ENCODE measurements at places on chromosomes 2 and 18.

GRCh38 chr2:110818767-110819481 is 86.6 kb downstream of the ACOXL start:
- no peak for DNase-seq

DNA sequence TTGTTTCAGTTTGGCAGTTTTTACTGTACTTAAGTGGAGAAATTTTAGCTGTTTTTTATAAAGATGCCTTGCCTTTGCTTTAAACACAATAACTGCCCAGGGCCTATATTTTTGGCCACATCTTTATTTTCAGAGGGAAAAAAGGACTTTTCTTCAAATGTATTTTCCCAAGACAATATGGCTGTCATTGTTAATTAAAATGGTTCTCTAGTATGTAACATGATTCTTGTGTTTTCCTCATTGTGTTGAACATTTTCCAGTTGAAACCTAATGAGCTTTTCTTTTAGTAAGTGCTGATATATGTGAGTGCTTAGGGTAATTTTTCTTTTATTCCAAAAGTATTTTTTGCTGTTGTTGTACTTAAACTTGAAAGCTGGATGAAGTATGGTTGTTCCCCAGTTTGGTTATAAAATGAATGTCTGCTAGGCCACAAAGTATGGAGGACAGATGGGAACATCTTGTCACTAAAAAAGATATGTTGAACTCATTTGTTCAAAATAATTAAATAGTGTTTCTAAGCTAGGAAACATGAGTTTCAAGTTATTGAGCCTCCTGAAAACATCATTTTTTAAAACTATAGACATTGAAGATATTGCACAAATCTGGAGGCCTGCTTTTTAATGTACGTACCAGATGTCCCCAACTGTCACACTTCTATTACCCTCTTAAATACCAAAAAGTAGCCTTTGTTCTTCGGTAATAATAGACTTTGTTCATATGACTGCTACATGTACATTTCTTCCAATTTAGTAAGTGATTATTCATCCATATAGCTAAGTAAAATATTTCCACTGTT is 147.5 kb upstream of the DAPL1 start:
- no peak for DNase-seq

- no peak for DNase-seq
Observed at GRCh38 chr18:32920796-32921787, 148.3 kb upstream of the KLHL14 start.

GRCh38 chr18:54736981-54737380 is 91.3 kb upstream of the RAB27B start:
- DNase-seq: no peak

DNA sequence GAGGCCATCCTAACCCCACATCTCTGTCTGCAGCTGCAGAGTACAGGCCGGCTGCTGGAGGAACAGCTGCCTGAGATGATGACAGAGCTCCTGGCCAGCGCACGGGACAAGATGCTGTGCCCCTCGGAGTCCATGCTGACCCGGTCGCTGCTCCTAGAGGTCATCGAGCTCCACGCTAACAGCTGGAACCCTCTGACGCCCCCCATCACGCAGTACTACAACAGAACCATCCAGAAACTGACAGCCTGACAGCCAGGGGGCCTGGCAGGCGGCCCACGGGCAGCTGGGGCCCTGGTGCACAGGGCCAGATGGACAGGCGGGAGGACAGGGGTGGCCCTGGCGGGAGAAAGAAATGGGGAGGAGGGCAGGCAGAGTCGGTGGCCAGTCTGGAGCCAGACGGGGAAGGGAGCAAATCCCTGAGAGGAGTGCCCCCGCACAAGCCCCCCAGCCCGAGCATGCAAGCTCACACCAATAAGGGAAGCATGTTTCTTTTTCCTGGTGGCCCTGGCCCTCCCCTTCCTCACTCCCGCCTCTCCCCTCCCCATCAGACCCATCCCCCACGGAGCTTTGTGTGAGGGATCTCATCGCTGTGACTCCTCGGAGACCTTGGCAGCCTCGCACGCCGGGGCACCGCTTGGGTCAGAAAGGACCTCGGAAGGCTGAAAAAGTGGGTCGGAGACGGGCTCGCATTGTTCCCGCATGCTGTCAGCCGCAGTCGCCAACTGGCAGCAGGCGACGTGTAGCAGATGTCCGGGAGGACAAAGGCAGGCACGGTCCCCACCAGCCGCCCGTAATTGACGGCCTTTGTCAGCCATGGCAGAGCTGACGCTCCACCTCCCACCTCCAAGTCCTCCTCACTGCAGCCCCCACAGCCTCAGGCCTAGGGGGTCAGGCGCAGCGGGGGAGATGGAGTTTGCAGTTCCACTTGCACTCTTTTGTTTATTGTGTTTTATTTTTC is 91.2 kb downstream of the SMAD7 start:
- DNase-seq: no peak

GRCh38 chr2:68784915-68785314 is 50.3 kb downstream of the ARHGAP25 start:
- no peak for DNase-seq

DNA sequence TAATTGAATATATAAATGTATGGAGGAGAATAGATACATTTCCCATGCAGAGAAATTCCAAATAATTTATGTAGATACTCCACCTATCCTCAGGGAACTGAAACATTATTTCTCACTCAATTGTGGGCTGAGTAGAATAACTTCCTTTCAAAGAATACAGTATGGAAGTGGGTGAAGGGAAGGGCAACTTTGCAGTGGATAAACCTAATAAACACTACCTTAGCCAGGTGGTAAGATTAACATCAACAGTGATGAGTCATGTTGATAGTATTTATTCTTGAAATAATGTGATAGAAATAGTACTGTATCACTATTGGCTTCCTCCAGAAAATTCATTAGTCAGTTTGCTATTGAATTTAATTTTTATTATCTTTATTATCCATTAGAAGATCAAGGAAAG is 716.4 kb upstream of the CHAC2 start:
- no peak for DNase-seq

DNA sequence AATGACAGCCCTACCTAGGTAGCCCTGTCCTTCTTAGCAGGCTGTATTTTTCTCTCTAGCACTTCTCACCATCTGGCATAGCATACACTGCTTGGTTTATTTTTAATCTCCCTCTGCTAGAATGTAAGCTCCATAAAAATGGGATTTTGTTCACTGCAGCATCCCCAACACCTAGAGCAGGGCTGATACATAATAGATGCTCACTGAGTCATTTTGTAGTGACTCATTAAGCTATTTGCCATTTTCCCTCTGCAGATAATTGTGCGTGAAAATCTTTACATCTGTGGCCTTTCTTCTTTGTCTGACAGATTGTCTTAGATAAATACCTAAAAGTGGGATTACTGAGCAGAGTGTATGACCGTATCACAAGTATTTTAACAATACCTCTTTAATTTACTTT is 82.5 kb downstream of the CERS6 start:
- no peak for DNase-seq
